RCC 7860 (cell line): ENCODE measurements at places on chromosomes 1 and 21.

DNA sequence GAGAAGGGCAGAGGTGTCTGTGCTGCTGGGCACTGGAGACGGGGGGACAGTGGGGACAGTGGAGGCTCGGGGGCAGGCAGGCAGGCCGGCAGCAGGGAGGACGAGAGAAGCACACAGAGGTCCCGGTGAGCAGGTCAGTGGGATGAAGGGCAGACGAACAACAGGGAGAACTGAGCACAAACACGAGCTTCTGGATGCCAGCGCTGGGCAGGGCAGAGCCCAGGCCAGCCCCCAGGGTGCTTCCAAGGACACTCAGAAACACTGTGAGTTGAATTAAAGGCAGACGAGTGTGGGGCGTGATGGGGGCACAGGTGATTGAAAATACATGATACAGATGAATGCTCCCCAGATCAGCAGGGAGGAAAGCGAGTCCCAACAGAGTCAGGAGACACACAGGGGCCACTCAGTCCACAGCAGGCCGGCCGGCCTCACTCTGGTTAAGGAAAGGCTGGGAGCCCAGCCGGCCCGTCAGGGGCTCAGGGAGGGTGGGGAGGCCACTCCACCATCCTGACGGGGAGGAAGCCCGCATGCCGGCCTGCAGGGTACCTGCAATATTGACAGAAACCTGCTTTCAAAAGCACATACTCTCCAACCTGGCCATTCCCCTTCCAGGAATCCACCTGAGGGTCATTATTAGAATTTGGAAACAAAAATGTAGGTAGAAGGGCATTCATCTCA is 14.1 kb downstream of the SLC19A1 start:
- no peak for DNase-seq

- no peak for DNase-seq
Observed at GRCh38 chr1:190595438-190595837, 117.8 kb upstream of the BRINP3 start.

DNA sequence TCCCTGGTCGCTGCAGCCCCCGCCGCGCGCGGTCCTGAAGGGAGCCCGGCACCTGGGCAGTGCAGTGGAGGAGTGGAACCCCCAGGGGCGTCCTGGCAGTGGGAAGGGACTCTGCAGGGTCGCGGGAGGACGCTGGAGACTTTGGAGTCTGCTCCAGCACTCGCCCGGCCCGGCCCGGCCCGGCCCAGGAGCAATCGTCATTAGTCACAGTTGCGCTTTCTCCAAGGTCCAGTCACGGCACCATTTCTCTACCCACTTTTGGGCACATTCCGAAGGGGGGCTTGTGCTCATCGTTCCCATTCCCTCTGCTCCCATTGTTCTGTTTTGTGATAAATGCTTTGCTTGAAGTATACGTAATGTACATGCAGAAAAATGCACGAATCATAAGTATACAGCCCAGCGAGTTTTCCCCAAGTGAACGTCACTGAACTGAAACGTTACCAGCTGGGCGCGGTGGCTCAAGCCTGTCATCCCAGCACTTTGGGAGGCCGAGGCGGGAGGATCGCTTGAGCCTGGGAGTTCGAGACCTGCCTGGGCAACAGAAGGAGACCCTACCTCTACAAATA is 999 bp downstream of the THAP3 start:
- DNase-seq, result no peak

DNA sequence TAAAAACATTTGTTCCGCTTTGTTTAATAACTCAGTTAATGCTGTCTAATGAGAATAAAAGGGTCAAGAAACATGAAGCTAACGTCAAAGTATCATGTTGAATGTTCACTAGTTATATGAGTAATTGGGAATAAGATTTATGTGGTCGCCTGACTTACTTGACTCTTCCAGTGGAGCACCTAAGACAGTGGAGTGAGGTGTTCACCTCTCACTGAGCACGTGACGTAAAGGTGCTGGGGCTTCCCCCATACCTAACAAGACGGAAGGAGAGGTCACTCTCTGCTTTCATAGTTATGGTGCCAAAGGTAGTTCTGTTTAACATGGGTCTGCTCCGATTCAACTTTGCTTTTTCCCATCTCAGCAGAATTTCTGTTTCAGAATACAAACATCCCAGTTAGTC is 686 bp downstream of the KMO start:
- no peak for DNase-seq

DNA sequence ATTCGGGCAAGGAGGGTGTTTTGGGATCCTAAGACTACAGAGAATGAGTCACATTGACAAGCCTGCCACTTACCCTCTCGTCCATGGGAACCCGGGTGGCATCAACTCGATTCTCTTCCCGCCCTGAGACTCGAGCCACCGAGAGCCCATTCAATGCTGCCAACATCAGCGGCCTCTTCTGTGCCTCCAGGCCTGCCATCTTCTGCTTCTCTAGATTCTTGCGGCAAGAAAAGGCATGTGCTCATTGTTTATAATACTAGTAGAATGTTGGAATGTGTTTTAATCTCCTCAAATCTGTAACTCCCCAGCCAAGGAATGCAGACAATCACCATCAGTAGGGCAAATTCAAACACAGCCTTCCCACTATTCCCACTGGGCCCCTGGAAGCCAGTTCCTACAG is 96.9 kb downstream of the SMYD2 start:
- no peak for DNase-seq

GRCh38 chr1:33374336-33375105 is 53.6 kb upstream of the A3GALT2 start:
- no peak for DNase-seq

- DNase-seq, result no peak
Observed at GRCh38 chr1:101769520-101769919, 227.2 kb downstream of the OLFM3 start.

DNA sequence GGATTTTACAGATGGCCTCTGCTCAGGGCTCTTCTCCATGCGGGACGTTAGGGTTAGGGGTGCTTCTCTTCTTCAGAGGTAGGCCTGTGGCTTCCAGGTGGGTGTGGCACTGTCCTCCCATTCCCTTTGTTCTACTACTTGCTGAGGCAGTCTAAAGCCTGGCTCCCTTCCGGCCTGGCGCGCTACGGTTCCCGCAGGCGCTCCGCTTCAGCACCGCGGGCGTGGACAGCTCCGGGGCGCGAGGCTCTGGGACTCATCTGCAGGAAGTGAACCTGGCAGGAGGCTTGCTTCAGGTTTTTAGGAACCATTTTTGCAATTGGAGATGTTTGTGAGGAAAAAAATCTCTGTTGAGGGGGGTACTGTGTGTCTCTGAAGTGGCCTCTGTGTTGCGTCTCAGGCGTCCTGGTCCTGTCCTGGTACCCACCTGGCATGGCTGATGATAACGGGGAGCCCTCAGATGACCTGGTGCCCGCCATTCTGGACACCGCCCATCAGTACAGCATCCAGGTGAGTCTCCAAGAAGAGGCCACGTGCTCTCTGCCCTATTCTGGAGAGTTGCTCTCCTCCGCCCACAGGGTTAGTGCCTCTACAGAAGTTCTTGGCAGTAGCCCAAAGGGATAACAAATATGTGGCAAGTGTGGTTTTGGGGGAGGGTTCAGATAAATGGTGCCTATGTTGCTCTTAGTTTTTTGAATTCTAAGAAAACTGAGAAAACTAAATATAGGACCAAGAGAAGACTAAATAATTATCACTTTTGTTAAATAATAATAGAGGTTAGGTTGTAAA is 1.9 kb downstream of the MANEAL start:
- DNase-seq, result no peak

- DNase-seq, result no peak
Observed at GRCh38 chr1:195218428-195219212, 1389.6 kb downstream of the KCNT2 start.

DNA sequence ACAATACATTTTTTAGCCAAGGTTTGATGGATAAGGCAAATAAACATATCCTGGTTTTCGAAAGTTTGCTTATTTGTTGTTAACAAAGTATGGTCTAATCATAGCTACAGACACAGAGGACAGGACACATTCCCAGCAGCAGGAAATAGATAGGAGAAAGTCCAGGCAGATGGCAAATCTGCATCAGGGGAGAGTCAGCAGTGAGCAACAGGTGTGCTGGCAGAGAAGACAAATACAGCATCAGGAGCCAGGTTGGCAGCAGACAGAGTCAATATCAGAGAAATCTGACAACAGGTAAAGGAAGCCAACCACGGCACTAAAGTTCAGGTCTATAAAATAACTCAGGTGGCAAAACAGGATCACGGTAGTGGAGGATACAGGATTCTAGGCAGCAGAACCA is 210.7 kb upstream of the PTBP2 start:
- no peak for DNase-seq
